ENCODE measurements at places on chromosomes 12 and 14. TPM values are rescaled to one million over a fixed set of nuclear protein-coding genes. Genes with fewer than 3 reads are reported as not detected.

The JAG2 gene
- 2.9 TPM for total RNA-seq

DNA sequence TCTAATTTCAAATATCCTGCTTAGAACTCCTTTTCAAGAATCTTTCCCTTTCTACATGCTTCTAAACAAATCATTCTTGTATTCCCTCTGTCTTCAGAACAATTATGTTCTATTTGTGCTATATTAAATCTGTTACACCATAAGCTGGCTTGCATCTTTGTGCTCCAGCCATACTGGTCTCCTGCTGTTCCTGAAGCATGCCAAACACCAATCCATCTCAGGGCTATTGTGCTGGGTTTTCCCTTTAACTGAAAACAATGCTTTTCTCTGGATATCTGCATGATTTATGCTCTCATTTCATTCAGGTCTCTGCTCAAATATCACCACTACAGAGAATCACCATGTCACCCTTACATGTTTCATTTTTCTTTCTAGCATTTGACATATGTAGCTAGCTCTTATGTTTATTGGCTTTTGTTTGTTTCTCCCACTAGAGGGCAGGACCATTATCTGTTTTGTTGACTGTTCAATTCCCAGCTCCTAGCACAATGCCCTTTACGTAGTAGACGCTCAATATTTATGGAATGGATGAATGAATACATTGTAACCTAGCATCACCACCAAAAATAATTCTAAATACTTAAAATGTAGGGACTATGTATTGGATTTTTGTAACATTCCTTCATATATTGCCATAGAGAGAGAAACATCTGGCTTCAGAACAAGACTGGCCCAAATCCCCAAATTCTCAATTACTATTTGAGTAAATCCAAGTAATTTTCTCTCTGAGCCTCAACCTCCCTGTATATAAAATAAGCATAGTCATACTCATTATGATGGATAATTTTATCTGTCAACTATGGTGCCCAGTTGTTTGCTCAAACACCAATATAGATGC, 302.0 kb upstream of the SYT1 start:
- H3K4me3 ChIP-seq: no peak overlapping the region

GRCh38 chr14:84961637-84962036, 568.3 kb upstream of the FLRT2 start:
- H3K4me3 ChIP-seq: no peak overlapping the region
- no peaks in the 10 kb centered on the region for H3K36me3 ChIP-seq
- H3K4me1 ChIP-seq: no peaks in the 10 kb centered on the region
- H3K27me3 ChIP-seq: no peaks in the 10 kb centered on the region
- no peak overlapping the region for H3K27ac ChIP-seq

The HOXC10 gene
- not detected for total RNA-seq

DNA sequence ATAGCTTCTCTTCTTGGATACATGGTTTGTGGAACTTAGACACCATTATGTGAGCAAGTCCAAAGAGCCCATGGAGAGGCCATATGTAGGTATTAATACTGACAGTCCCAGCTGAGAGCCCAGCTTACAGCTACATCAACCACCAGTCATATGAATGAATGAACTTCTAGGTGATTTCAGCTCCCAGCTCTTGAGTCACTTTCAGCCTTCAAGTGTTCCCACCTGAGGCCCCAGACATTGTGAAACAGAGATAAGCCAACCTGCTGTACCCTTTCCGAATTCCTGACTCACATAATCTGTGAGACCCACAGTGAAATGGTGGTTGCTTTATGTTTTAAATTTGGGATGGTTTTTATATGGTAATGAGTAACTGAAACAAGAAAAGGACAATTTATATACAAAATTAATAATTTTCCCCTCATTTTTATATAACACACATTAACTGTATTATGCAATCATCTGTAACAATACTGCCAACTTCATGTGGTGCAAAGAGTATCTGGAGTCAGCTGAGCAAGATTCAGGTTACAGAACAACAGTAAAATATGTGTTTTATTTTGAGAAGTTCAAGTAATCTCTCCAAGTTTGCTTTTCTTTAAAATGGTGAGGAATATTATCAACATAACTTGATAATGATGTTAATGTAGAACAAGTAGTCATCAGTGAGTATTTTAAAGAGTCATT, 27.7 kb upstream of the FBXO33 start:
- no peaks in the 10 kb centered on the region for H3K36me3 ChIP-seq
- peaks cover 3% of the 10 kb centered on the region for H3K4me1 ChIP-seq
- DNase-seq: no peak
- peaks cover 8% of the 10 kb centered on the region for H3K27me3 ChIP-seq
- no peak overlapping the region for H3K27ac ChIP-seq
- H3K4me3 ChIP-seq: no peak overlapping the region

Measured in activated naive CD4-positive, alpha-beta T cell treated with anti-CD3 and anti-CD28 coated beads for 36 hours (primary cell).